ENCODE measurements at places on chromosomes 3 and 15.

DNA sequence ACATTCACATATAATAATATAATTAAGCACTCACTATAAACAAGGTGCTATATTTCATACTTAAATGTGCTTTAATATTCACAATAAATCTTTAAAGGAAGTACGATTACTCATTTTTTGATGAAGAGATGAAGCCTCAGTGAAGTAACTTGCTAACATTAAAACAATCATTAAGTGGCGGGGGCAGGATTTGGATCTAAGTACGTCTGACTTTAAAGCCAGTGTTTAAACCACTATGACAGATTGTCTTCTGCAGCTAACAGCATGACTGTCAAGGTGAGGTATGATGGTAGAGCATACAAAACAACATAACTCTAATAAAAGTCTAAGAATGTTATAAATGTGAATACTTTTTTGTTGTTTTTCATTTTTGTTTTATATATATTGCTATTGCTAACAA is 862.1 kb downstream of the ROBO1 start:
- no peak for DNase-seq

- no peak for DNase-seq
Observed at GRCh38 chr3:111917300-111917699, 58.2 kb downstream of the PHLDB2 start.

- DNase-seq, result no peak
Observed at GRCh38 chr3:128315313-128315712, 151.4 kb downstream of the DNAJB8 start.

DNA sequence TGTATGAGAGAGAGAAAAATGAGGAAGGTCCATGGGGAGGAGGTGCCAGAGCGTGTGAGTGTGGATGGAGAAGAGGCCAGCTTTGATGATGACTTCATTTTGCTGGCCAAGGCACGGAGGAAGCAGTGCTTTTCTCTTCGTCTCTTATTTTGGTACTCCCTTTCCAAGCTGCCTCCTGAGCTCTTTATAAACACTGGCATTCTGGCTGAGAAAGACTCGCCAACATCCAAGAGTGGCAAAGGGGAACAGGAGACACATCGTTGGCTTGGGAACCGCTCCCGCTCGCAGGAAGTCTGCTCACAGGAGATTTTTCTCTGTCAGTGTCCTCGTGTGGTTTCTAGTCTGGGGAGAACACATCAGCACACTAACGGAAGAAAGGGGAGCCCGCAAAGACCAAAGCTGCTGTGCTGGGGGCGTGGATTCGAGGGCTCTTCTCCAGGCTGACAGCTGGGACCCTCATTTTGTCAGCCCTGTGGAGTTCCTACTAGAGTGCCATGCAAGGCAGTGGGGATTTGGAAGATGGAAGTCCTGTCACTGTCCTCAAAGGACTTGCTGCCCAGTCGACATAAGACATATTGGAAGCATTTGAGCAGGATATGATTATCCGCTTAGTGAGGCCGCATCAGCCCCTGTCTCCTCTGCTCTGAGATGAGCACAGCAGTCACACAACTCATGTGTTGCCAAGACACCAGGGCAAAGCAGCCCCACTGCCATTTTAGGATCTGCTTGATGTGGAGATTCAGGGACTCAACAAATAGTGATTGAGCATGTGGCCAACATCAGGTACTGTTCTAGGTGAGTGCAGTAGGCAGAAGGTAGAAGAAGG is 8.0 kb upstream of the SEMA4B start:
- peak; percentile 33 for DNase-seq

DNA sequence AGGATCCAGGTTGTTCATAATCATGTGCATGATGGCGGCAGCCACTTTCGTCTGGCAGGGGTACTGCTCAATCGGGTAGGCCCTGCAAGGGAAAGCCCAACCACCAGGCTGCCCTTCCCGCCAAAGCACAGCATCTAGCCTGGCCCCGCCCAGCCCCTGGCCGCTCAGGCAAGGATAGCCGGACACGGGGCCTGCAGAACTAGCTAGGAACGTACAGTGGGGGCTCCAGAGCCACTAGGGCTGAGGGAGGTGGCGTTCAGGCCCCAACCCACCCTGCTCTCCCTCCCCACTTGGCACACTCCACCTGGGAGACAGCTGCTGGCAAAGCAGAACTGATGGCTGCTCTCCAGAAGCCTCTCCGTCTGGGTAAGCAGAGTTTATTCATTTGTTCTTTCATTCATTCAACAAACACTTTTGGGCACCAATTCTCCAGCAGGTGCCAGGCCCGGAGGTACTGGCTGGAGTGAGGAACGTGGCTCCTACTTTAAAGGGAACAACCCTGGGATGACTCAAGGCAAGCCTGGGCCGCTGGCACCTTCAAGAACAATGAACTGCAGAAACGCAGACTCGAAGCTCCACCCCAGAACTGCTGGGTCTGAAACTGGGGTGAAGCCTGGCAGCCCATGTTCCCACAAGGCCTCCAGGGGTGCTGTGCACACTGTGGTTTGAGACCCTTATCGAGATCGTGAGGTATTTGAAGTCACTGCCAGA is 7.8 kb downstream of the UROC1 start:
- DNase-seq, result no peak

GRCh38 chr15:69421498-69421897 is 7.3 kb downstream of the KIF23 start:
- DNase-seq, result no peak

DNA sequence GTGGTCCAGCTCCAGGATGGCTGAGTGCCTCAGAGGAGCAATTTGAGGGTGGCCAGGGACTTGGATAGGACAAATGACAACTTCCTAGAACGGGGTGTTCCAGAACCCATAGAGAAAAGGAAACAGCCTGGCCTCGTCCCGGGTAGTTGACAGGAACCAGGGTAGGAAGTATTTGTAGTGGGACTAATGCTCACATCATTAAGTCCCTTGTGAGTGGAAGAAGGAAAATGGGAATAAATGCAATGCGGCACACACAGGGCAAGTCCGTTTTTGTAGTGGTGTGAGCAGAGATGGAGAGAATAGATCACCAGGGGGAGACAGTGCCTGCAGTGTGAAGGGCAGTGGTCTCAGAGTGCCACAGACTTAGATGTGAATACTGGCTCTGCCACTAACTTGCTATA is 19.6 kb downstream of the TIMP4 start:
- no peak for DNase-seq

GRCh38 chr3:24434651-24435050 is 60.0 kb downstream of the THRB start:
- no peak for DNase-seq

DNA sequence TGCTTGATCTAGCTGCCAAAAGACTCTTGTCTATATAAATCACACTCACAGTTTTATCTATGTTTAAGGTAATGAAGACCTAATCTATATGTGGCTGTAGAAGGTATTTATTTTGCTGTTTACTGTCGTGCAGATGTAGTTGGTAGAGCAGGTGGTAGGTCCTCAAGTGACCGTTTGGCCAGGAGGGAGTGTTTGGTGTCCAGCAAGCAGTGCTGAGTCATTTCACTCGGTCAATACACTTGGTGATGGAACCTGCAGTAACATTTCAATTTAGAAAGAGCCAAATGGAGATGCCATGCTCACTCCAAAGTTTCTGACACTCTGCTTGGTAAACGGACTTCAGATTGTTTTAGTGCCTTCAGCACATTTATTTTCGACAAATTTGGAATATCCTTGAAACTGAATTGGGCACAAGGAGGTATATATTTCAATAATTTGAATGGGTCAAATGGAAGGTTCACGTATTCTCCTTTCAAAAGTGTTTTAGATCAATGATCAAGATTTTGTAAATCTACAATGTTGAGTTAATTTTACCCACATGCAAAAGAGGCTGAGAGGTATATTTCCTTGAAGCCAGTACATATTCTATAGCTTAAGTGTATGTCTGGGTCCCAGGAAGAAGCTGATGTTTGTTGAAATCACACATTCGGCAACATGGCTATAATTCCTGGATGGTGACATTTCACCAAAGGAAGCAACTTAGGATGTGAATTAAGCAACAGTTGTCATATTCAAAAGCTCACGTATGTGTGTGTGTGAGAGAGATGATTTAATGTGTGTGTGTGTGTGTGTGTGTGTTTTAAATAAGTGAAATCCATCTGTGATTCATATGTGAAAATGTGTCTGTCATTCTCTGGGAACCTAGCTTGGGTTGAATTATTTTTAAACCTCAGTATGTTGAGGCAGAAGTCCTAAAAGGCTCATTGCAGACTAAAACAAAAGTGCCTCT is 7.7 kb upstream of the CX3CR1 start:
- DNase-seq, result no peak

- DNase-seq, result no peak
Observed at GRCh38 chr3:157824281-157824680, 281.9 kb downstream of the SHOX2 start.

GRCh38 chr3:99418709-99419108 is 219.7 kb upstream of the COL8A1 start:
- DNase-seq, result no peak

DNA sequence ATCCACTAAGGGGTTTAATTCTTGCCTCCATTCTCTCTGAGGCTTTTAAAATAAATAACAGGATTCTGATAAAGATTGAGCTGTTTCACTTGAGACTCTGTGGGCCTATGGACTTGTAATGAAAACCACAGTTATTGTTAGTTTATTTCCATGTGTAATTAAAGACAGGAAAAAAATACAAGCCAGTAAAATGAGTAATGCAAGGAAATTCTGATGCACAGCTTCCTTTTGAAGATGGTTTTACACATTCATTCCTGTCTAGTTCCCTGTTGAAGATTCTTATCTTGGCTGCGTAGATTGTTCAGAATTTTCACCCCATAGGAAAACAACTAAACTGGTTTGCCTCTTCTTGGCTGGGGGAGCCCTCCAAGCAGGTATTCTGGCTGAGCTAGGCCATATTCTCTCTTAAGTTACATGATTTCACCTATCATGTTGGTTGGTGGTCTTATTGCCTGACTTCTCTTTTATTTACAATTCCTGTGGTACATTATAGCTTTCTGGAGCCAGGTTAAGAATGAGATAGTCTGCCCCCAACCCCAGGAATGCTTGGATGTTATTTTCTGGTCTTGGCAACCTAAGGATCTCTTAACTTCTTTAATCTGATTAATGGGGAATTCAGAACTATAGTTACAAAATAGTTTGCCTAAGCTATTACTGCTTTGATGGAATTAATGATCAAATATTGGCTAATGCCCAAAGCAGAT is 67.6 kb downstream of the MITF start:
- DNase-seq, result no peak
